Thoracic aorta (tissue), 2 donors: ENCODE measurements at places on chromosomes 16 and 17. TPM values are rescaled to one million over a fixed set of nuclear protein-coding genes. Genes with fewer than 3 reads are reported as not detected.

Gene KRT39
- not detected for total RNA-seq

Gene FZD2
- 24.2 TPM for total RNA-seq

- no peak for DNase-seq
Observed at GRCh38 chr17:36089888-36090836, at the start of gene CCL3. Gene CCL3 (minus strand): TSS chr17:36090143. CDS start chr17:36090058, 85 bp downstream.

- no peak for DNase-seq
Observed at GRCh38 chr17:37527249-37527851, 37.7 kb downstream of the DUSP14 start.

- no peak for DNase-seq
Observed at GRCh38 chr16:66150698-66151482, 215.6 kb upstream of the CDH5 start.

Gene PSMD3
- total RNA-seq: 74.2 TPM

Gene KRT28
- not detected for total RNA-seq

Gene PROCA1
- 1.1 TPM for total RNA-seq

Gene SKAP1
- 2.6 TPM for total RNA-seq

DNA sequence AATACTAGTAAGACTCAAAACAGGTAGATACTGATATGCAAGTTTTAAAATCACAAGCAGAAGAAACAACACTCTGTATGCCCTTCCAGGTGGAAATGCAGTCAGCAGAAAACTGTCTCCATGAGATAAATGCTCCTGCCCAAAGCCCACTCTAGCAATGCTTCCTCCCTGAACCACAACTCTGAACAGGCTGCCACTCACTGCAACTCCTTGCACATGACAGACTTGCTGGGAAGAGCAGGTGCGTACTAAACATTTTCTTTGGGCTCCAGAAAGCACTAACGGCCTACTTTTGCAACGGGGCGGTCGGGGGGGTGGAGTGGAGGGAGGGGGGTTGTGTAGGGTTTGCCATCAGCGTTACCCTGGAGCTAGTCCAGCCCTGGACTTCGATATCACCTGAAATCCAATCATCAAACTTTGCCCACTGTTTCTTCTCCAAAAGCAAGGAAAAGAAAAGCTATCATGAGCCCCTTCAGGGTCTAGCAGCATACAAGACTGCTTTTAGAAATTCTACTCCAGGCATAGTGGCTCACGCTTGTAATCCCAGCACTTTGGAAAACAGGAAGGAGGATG lies 46.1 kb downstream of the ANKRD11 start:
- DNase-seq: no peak

DNA sequence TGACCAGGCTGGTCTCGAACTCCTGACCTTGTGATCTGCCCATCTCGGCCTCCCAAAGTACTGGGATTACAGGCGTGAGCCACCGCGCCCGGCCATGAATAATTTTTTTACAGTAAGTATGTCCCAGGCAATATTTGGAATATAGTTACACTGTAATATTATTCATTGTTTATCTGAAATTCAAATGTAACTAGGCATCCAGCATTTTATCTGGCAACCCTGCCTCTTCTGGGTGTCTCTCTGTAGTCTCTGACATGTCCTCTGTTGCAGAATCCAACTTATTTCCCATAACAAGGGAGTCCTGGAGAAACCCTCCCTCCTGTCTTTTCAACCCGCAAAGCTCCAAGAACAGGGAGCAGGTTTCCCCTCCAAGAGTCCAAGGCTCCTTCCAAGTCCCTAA lies 36.9 kb upstream of the MYH10 start:
- no peak for DNase-seq

Gene MARVELD3
- not detected for total RNA-seq

DNA sequence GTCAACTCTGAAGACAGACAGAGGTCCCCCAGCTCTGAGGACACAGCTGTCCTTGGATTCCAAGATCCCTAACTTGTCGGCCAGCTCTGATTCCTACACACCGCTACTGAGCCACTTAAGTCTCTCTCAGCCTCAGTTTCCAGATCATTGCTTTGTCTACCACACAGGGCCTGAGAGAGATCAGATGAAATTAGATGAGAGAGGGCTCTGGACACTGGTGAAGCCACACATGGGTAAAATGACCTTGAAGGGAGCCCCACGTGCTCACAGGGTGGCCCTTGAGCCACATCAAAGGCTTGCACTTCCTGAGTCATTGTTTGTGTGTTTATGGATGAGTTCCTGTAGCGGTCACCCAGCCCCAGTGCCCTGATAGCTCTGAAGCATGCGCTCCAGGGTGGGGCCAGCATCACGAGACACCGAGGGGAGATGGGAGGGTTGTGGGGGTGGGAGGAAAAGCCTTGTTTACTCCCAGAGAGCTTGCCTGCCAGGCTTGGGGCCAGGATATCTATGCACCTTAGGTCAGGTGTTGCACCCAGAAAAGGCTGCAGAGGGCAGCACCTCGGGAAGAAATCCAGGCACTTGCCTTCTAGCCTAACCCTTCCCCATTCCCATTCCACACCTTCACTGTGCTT lies 32.7 kb upstream of the SLC6A2 start:
- no peak for DNase-seq

DNA sequence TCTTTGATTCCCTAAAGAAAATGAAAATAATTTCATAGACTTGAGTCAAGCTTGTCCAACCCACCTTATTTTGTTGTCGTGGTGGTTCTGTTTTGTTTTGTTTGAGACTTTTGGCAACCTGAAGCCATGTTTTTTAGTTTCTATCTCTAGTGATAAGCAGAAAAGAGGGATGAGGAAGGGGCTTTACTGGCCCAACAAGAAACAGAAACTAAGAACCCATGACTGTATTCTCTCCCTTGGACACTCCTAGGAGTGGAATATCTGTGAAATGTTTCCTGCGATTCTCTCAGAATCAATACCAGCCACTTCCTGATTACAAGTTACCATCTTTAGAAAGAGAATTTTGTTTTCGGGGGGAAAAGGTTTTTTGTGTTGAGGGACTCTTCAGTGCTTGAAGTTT lies 207.5 kb downstream of the PRKCA start:
- DNase-seq: no peak

DNA sequence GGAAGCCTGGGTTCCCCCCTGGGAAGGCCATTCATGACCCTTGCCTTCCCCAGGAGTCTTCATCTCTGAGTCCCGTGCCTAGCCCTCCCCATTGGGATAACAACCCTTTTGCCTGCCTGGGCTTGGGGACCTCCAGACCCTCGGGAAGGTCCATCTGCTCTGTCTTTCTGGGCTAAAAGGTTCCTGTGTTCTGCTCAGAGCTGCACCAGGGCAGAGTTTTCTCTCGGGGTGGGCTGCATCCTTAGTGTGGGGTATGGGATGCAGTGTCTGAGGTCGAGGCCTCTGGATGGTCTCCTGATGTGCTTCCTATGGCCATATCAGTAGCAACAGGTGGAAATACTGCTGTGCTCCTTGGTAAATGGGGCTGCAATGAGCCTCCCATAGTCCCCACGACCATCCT lies 22.9 kb upstream of the PLLP start:
- DNase-seq: no peak

DNA sequence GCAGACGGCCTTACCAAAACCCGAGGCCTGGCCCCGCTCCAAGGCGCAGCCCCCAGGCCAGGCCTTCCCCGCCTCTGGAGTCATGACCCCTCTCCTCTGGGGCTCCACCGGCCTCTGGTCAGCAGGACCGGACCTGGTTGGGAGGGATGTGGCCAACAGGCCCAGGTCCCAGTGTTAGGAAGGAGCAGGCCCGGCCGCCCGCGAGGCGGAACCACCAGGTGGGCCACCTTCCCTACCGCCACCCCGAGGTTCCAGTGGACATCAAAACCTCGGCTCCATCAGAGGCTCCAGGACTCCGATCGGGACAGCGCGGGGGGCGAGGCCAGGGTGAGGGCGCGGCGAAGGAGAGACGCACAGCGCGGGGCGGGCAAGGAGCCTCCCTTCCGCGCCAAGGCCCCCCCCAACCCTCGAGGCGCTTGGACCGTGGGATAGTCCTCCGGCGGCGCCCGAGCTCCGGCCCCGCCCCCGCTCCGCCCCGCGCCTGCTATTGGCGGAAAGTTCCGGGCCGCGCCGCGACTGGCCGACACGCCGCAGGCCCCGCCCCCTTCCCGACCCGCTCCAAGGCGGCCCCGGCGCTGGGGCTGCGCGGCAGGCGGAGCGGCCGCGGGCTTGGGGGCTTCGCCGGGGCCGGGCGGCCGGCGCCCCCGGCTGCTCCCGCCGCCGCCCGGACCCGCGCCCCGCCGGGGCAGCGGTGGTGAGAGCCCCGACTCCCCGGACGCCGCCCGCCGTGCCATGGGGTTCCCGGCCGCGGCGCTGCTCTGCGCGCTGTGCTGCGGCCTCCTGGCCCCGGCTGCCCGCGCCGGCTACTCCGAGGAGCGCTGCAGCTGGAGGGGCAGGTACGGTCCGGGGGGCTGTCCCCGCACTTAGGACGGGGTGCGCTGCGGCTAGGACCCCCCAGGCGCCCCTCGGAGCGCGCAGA lies at the start of gene METRN:
TSS of gene METRN (plus strand) at position 561 of the 919 bp plus-strand sequence. CDS start at position 733, 172 bp downstream.
- DNase-seq: peak; percentile 57

DNA sequence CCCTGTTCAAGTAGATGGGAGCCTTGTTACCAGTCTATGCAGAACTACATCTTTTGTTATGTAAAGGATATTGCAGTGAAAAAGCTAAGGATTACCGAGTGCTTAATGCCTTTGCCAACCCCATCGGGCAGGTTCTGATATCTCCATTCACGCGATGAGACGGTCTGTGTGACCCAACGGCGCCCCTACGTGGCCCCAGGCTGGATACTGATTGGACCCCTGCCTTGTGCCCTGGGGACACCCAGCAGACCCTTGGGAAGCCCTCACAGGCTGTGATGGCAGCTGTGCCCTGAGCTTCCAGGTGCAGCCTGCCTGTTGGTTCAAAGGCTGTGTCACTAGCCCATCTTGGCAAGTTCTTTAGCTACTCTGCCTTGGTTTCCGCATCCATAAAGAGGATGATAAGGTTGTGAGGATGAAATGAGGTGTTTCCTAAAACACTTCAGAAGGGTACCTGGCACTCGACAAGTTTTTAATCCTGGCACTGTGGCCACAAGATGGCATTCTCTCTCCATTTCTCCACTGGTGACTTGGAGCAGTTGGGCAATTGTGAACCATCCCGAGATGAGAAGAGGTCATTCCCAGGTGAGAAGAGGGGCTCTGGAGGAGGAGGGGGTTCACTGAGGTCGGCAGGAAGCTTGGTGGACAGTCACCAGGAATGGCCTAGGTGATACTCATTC lies 33.6 kb downstream of the HAPSTR1 start:
- DNase-seq: no peak

DNA sequence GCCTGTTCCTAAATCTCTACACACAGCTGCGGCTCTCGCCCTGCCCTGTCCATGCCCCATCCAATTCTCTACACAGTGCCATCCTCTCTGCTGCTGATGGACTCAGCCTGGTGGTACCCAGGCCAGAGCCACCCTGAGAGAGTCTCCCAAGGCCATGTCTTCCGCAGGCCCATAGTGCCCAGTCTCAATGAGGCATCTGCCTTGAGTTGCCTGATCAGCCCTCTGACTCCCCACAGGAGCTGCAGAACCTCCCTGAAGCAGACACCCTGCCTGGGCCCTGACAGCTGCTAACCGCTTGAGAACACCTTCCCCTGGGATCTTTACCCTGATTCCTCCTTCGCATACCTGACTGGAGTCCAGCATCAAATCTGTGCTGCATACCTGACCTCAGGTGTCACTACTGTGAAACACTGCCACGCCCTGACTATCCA lies 13.3 kb downstream of the TSPOAP1 start:
- no peak for DNase-seq

DNA sequence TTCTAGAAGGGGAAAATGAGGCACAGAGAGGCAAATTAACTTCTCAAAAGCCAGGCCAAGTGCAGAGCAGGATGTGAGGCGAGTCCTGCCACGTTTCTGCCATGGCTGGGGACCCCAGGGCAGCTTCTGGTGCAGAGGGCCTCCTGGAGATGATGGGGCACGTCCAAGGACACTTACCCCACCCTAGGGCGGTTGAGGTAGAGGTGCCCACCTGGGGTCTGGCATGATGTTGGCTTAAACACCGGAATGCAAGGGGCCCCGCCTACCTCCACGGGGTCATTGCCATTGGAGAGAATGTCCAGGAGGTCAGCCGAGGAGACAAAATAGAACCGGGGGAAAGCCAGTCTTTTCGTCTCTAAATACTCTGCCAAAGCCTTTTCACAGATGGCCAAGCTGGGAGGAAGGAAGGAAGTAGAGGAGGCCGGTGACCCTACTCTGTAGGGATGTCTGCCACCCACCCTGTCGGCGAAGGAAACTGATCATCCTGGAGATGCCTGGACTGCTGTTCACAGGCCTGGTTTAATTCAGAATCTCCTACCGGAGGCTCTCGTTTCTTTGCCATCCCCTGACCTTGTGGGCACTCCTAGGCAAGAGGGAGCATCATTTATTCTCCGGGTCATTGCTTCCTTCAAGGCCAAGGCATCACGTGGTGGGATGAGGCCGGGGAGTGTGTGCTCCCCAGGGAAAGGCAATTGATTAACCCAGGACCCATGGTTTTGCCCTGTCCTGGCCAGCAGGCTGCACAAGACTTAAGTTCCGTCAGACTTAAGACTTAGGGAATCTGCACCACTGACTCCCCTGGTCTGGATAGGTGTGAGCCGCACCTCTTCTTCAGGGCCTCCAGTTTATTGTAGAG lies 70.5 kb downstream of the DNAH17 start:
- DNase-seq: no peak

GRCh38 chr17:29744121-29744520 lies 121.4 kb upstream of the CORO6 start:
- DNase-seq: no peak

Gene LRRC3C
- not detected for total RNA-seq

Gene NPIPA2
- 2.6 TPM for total RNA-seq

GRCh38 chr17:21282231-21282630 lies 2.3 kb upstream of the MAP2K3 start:
- DNase-seq: peak; percentile 78

Gene NXPH3
- 131 TPM for total RNA-seq

GRCh38 chr17:36011201-36011600 lies 6.6 kb downstream of the CCL23 start:
- DNase-seq: no peak

Gene ZFP90
- total RNA-seq: 29.5 TPM

- no peak for DNase-seq
Observed at GRCh38 chr17:4808378-4808767, 1.4 kb downstream of the PLD2 start.

GRCh38 chr16:50765260-50765659 lies 23.4 kb downstream of the CYLD start:
- DNase-seq: no peak

GRCh38 chr17:49556223-49556943 lies 19.3 kb upstream of the NXPH3 start:
- DNase-seq: no peak

DNA sequence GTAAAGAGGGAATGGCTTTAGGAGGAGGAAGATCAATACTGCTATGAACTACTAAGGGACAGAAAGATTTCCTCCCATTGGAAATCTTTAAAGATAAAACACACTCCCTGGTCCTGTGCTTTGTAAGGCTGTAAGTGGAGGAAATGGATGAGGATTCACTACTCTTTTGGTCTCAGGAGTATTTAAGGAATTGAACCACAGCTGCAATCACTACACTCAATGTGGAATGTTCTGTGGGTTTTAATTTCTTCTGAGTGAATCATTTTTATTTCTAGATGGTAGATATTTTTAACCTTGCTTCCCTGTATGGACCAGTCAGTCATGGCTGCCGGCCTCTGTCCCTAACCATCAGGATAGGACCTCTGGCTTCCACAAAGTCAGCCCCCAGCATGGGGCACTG lies 65.6 kb downstream of the SDR42E1 start:
- DNase-seq: no peak
